ENCODE measurements at places on chromosomes 12 and 14.

- no peak for DNase-seq
These were observed 91.3 kb downstream of the EP400 start for GRCh38 chr12:132040906-132041606.

- no peak for DNase-seq
These were observed 3.5 kb downstream of the TGFB3 start for GRCh38 chr14:75978249-75978731.

- DNase-seq: no peak
These were observed 100.7 kb downstream of the APAF1 start for GRCh38 chr12:98745578-98746391.

GRCh38 chr14:80942191-80942600 is 658 bp upstream of the CEP128 start:
- DNase-seq: no peak

Data from NCI-H1048 (cell line).